Activated CD4-positive, alpha-beta T cell treated with anti-CD3 and anti-CD28 coated beads, Interleukin-2, amount 10 ng/mL, durations not matched to agents 7 days and 5 days (primary cell): ENCODE measurements at places on chromosomes 13 and 19. TPM values are rescaled to one million over a fixed set of nuclear protein-coding genes. Genes with fewer than 3 reads are reported as not detected.

DNA sequence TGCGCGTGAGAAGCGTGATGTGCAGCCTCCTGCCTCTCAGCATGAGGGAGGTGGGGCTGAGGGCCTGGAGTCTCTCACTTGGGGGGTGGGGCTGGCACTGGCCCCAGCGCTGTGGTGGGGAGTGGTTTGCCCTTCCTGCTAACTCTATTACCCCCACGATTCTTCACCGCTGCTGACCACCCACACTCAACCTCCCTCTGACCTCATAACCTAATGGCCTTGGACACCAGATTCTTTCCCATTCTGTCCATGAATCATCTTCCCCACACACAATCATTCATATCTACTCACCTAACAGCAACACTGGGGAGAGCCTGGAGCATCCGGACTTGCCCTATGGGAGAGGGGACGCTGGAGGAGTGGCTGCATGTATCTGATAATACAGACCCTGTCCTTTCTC is 8.7 kb downstream of the CD177 start:
- no peak for DNase-seq

Gene ZNF20
- total RNA-seq, result 3.7 TPM

GRCh38 chr19:18682807-18683108 is 722 bp upstream of the CRTC1 start:
- DNase-seq, result no peak

DNA sequence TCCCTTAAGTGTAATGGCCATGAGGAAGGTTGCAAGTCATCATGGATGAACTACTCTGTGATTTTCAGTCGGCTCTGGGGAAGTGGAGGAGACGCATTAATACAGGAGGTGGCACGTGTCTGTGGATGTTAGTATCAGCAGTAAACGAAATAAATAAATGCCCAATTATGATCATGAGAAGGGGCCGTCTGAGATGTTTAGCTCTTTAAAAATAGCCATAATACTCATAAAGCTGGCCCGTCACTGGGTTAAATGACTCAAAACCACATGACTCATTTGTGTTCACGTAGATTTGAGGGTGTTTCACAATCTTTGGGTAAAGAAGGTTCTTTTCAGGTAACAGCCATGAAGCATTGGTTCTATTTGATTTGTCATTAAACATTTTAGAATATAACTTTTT is 620.6 kb downstream of the GPC6 start:
- no peak for DNase-seq

GRCh38 chr13:99355267-99356011 is 48.2 kb upstream of the GPR183 start:
- DNase-seq, result no peak

Gene CYP4F3
- total RNA-seq, result 0.15 TPM

DNA sequence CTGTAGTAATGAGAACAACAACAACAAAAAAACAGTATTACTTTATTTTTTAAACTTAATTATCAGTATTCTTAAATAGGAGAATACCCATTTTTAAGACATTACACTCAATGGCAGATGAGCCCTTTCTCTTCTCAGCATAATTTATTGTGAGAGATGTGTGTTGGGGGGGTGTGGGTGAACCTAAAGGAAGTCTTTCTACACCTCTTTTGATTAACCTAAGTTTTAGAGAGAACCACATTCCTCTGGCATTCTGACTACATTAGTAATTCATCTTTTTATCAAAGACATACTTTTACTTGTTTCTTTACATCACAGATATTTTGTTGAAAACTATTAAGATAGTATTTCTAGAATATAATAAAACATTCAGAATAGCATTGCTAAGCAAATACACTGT is 890.9 kb downstream of the PCDH9 start:
- no peak for DNase-seq

- no peak for DNase-seq
Observed at GRCh38 chr13:111491021-111491420, 170.6 kb downstream of the TEX29 start.

Gene C19orf85
- not detected for total RNA-seq

GRCh38 chr13:28463481-28463880 is 31.4 kb downstream of the FLT1 start:
- no peak for DNase-seq

Gene TEX26
- not detected for total RNA-seq

- DNase-seq, result no peak
Observed at GRCh38 chr19:2361246-2362045, 1.4 kb downstream of the TMPRSS9 start.

- DNase-seq, result no peak
Observed at GRCh38 chr13:95185311-95185710, 115.9 kb downstream of the ABCC4 start.

Gene ZNF320
- total RNA-seq, result 10.9 TPM

- DNase-seq, result no peak
Observed at GRCh38 chr19:53878776-53879139, 3.2 kb upstream of the PRKCG start.

Gene KIR2DL1
- not detected for total RNA-seq

Gene DNAJC15
- total RNA-seq, result 18.5 TPM

GRCh38 chr13:51549050-51549449 is 35.2 kb upstream of the WDFY2 start:
- no peak for DNase-seq
